ENCODE measurements at places on chromosomes 4 and X.

- DNase-seq = peak; percentile 5
These were observed 107.6 kb downstream of the DCTD start for GRCh38 chr4:182809417-182810102.

DNA sequence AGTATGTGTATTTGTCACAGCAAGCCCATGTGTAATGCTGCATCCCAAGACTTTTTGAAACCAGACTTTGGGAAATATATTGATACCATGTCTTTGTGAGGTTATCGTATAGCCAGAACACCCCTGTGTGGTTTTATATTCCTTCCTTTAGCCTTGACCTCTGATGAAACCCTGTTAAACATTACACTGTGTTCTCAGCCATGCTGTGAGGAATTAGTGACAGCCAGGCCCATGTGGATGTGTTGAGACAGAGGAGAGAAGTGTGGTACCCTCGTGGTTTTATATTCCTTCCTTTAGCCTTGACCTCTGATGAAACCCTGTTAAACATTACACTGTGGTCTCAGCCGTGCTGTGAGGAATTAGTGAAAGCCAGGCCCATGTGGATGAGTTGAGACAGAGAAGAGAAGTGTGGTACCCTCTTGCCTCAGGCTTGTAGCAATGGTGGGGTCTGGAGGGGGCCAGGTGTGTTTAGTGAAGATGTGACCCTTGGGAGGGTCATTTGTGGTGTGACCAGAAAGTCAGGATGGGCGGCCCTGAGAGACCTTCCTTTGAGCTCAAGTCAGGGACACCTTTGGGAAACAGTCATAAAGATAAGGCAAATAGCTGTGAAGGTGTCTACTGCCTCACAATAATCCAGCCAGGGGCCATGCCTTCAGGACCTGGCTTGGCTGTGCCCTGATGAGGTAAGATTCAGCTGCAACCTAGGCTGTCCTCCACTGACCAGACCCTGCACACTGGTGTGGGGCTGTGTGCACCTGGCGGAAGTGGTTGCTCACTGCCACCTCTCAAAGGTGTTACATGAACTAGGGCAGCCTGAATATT is 110.0 kb downstream of the IRF2 start:
- peak; percentile 50 for DNase-seq

- DNase-seq = no peak
These were observed 57.1 kb downstream of the TMEM131L start for GRCh38 chr4:153523164-153523796.

GRCh38 chr4:22077571-22077970 is 129.0 kb upstream of the KCNIP4 start:
- DNase-seq = no peak

DNA sequence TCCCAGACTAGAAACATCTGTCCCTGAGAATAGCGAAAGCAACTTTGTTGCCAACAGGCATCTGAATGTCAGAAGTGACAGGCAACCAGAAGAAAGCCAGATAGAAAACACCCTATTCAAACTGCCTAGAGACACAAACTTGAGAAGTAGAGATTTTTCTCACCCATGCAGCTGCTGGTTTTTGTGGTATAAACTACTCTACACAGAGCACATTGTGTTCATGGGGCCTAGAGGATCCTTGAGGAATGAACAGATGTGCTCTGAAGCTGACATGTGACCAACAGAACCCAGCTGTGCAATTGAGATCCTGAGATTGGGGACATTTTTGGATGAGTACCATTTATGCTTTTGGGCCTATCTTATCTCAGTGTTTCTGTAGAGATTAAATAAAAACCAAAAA is 63.6 kb upstream of the NRK start:
- DNase-seq = no peak

- no peak for DNase-seq
These were observed 13.0 kb downstream of the STATH start for GRCh38 chr4:70008771-70009170.

DNA sequence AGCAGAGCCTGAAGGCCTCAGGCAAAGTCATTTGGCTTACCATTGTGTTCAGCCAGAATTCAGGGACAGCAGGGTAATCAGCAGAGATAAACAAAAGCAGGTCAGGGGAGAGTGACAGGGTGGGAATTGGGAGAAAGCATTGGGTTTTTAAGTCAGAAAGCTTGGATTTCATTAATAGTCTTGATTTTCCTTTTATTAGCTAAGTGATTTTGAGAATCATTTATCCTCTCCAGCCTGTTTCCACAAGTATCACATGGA is 410.1 kb downstream of the HNRNPD start:
- DNase-seq = no peak

- no peak for DNase-seq
These were observed 896.5 kb upstream of the PABPC4L start for GRCh38 chr4:135098061-135098460.

DNA sequence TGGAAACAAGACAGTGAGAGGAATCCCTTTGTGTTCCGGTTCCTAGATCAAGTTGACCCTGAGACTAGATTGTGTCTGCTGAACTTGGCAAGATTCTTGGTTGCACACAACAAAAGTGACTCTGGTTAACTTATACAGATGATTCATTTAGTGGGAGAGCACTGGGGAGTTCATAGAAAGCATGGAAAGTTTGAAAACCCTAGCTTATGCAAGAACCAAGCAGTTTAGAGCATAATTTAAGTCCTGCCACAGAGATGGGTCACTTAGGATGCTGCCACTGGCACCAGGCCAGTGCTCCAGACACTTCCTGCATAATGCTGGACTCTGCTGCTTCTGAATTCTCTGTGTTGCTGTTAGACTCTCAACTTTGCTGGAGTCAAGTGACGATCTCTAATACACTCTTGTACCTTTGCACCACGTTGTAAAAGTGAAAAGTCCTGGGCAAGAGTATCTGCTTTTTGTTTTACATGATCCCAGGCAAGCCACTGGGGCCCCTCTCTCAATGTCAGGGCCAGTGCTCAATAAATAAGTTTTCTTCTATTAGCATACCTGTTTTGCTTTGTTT is 12.7 kb upstream of the DCUN1D4 start:
- no peak for DNase-seq

DNA sequence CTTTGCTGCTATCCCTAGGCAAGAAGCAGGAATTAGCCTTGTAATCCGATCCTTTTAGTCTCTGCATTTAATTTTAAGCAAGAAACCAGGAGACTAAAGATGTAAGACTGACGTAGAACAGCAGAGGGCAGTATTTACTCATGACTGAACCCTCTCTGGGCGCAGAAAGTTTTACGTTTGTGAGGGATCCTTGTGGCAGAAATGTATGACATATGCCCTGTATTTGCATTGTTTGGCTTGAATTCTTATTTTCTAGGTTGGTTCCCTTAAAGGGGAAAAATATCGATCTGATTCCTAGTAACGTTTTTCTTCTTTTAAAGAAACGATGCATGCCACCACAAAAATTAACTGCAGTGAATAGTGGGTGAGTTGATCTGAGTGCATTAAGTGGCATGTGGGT is 1.3 kb upstream of the FAT4 start:
- peak; percentile 69 for DNase-seq

GRCh38 chr4:155271557-155271956 is 63.1 kb downstream of the NPY2R start:
- DNase-seq = no peak

GRCh38 chr4:99190336-99190735 is 28.7 kb downstream of the ADH6 start:
- no peak for DNase-seq

DNA sequence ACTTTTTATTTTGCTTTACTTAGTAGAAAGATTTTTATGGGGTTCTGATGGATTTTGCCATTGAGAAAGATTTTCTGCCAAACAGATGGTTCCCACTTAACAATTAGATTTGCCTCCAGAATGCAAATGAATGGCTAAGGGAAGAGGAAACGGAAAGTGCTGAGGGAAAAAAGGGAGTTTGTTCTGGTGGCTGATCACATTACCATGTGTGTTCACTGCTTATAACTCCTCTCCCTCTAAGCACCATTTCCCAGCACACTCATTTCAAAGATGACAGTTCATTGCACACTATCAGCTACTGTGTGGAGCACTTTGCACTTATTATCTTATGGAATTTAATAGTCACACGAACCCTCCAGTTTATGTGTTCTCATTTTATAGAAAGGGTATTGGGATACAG is 68.0 kb upstream of the GRID2 start:
- peak; percentile 28 for DNase-seq

- DNase-seq = no peak
These were observed 270.1 kb downstream of the TMA16 start for GRCh38 chr4:163764569-163764968.

- DNase-seq = no peak
These were observed 405.9 kb upstream of the PITX2 start for GRCh38 chr4:111028795-111029194.

DNA sequence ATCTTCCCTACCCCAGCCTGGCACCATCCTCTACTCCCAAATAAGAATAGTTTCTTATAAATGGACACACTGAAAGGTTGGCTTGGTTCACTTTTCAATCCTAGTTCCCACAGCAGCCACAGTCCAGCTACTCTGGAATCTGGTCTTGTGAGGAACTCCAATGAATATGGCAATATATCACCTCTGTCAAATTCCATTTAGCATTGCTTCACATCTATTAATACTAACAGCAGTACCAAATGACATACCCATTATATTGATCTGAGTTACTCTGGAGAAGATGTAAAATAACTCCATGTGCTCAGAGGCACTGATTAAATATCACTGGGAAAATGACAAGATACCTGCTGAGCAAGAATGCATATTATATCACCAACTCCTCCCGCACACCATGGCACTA is 8.6 kb downstream of the OPHN1 start:
- DNase-seq = no peak

Measured in small intestine (tissue), 16 donors.